ENCODE measurements at places on chromosomes 13 and 19. TPM values are rescaled to one million over a fixed set of nuclear protein-coding genes. Genes with fewer than 3 reads are reported as not detected.

DNA sequence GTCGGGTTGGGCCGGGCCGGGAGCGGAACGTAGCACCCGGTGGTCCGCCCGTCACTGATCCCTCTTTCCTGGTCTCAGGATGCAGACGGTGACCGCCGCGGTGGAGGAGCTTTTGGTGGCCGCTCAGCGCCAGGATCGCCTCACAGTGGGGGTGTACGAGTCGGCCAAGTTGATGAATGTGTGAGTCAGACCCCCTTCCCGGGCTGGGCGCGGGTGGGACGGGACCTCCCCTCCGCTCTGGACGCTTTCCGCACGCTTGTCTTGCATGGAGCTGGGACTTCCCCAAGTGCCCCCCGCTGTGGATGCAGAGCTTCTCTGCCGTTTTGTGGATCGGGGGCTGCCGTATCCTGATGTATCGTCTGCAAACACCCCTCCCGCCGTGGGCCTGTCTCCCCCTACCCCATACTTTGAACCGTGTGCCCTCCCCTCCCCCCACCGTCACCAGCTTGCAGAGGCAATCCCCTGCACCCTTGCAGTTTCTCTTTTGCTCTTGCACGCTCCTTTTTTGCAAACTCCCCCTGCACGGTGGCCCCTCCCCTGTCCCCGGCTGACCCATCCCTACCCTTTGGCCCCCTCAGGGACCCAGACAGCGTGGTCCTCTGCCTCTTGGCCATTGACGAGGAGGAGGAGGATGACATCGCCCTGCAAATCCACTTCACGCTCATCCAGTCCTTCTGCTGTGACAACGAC, 669 bp downstream of the GADD45B start:
- peaks cover 52% of the 10 kb centered on the region for H3K27me3 ChIP-seq
- H3K4me1 ChIP-seq, result peaks cover 20% of the 10 kb centered on the region
- no peaks in the 10 kb centered on the region for H3K36me3 ChIP-seq

KATNAL1 gene
- 25.9 TPM for total RNA-seq

DNA sequence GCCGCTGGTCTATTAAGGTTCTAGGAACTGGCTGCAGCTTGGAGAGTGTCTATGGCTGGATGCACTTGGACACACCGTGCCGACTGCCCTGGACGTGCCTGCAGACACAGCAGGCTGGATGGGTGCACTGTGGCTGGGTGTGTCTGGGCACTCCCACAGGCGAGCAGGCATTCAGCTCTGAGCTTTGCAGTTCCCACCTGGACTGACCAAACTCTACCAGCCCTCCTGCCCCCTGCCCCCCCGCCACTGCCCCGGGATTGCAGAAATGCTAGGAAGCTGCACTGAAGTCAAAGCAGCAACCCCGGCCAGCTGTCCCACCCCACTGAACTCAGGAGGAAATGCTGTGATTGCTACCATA, 7.0 kb upstream of the LRP3 start:
- H3K27me3 ChIP-seq, result peaks cover 25% of the 10 kb centered on the region
- no peak overlapping the region for H3K4me3 ChIP-seq
- H3K4me1 ChIP-seq, result no peaks in the 10 kb centered on the region
- H3K36me3 ChIP-seq, result no peaks in the 10 kb centered on the region

DNA sequence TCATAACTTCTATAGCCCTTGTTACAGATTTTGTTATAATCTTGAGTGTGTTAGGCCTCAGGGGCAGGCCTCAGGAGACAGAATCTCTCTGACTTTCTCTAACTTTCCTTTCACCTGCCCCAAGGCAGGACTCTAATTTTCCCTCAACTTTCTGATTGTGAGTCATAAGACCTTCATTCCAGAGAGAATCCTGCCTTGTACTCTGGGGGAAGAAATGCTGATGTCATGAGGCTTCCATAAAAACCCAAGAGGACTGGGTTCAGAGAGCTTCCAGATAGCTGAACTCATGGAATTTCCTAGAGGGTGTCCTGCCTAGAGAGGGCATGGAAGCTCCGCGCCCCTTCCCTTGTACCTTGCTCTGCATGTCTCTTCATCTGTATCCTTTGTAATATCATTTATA, 5.3 kb upstream of the KBTBD6 start:
- H3K4me3 ChIP-seq, result no peak overlapping the region
- H3K27ac ChIP-seq, result no peak overlapping the region
- no peak for DNase-seq
- no peaks in the 10 kb centered on the region for H3K36me3 ChIP-seq
- no peaks in the 10 kb centered on the region for H3K27me3 ChIP-seq
- H3K4me1 ChIP-seq, result peaks cover 7% of the 10 kb centered on the region
